ENCODE measurements at places on chromosomes 4 and X. TPM values are rescaled to one million over a fixed set of nuclear protein-coding genes. Genes with fewer than 3 reads are reported as not detected.

- DNase-seq = no peak
Observed at GRCh38 chr4:54185866-54186265, 43.2 kb upstream of the PDGFRA start.

SYNPO2 gene
- total RNA-seq = 735 TPM

GRCh38 chrX:123513585-123514278 lies 219.1 kb downstream of the THOC2 start:
- no peak for DNase-seq

- DNase-seq = no peak
Observed at GRCh38 chr4:98692411-98692810, 34.0 kb upstream of the TSPAN5 start.

- no peak for DNase-seq
Observed at GRCh38 chr4:71685975-71686374, 97.9 kb downstream of the GC start.

MEPE gene
- total RNA-seq = not detected

- DNase-seq = no peak
Observed at GRCh38 chrX:111955901-111956300, 79.9 kb downstream of the TRPC5OS start.

ADGRL3 gene
- 3.5 TPM for total RNA-seq

- DNase-seq = no peak
Observed at GRCh38 chr4:116872308-116872707, 213.1 kb downstream of the TRAM1L1 start.

NAA11 gene
- not detected for total RNA-seq

DNA sequence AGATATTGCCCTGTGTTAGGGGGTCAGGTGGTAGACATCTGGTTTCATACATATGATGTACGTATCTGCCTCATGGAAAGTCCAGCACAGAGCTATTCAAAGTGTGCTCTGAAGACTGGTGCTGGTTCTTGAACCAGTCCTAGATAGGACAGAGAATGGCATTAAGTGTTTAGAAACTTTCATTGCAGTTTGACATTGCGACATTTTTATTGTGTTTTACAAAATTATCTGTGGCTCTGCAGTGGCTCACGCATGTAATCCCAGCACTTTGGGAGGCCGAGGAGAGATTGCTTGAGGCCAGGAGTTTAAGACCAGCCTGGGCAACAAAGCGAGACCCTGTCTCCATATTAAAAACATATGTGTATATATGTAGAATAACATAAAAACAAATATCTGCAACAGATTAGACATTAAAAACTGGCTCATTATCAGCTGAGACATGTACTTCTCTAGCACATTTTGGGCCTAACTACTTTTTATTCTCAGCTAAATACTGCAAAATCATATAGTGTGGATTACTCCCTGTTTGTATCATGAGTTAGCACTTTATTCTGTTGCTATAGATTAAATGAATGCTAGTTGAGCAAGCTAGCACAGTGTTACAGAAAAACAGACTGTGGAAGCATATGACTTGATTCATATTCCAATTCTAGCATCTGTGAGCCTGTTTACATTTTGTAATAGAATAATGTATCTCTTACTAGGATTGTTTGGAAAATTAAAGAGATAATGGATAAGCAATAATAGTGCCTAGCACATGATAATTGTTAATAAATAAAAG lies 57.1 kb downstream of the USP9X start:
- DNase-seq = no peak

DNA sequence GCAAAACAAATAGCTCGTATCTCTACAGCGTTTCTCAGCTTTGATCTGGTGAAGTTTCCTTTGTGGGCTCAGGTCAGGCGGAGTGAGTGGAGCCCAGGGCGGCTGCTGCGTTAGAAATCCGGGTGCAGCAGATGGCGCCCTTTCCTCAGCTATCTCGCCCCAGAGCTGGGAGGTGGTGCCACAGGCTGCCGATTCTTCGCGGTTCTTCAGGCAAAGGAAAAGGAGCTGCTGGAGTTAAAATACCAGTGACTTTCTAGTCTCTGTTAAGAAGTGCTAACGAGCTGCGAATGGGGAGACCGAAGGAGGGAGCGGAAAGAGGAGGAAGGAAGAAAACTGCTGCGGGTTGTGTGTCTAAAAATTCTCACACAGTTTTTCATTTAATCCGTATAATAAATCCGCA lies 114.6 kb downstream of the CPE start:
- peak; percentile 58 for DNase-seq

CLIC2 gene
- 8.2 TPM for total RNA-seq

CC2D2A gene
- 29.9 TPM for total RNA-seq

- DNase-seq = no peak
Observed at GRCh38 chr4:68180849-68181526, 51.3 kb upstream of the TMPRSS11F start.
